Aorta (tissue), 5 donors: ENCODE measurements at places on chromosomes 16 and 17. TPM values are rescaled to one million over a fixed set of nuclear protein-coding genes. Genes with fewer than 3 reads are reported as not detected.

- DNase-seq: no peak
Observed at GRCh38 chr17:63314761-63315160, 131.3 kb downstream of the CYB561 start.

Gene VASN
- total RNA-seq: 67.0 TPM

Gene TBC1D3H
- total RNA-seq: not detected

Gene RNF227
- total RNA-seq: 1.9 TPM

GRCh38 chr16:30895627-30896260, 670 bp upstream of the CTF1 start:
- DNase-seq: no peak

GRCh38 chr17:3712811-3713463, 10.8 kb upstream of the HASPIN start:
- DNase-seq: no peak

DNA sequence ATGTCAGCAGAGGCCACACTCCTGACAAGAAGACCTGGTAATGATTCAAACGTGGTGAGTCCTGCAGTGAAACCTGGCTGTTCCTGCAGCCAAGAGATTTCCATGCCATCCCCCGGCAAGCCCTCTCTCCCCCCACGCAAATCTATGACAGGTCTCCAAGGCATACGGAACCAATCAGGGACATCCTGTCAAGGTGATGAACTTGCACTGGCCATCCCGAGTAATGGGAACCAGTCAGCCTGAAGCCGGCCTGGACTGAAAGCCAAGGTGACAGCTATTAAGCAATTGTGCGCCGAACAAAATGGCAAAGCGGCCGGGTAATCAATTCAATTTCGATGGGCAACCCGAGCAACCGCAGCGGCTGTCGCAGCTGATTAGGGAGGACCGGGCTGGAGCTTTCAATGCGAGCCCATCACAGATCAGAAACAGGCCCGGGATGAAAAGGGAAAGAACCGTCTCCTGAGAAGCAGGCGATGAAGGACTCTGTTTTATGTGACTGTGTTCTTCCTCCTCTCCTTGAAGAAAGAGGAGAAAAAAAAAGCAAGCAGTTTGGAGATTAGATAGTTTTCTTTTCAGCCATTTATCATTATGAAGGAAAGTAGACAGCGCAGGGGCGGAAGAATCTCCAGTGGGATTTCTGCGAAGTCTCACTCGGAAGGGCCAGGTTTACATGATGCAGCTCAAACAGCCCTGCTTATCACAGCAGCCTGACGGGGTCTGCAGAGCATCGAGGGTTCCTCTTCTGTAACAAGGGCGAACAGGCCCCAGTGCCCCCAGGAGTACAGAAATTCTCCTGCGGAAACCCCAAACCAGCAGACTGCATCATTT, 35.2 kb downstream of the TBX4 start:
- peak; percentile 38 for DNase-seq

- DNase-seq: peak; percentile 82
Observed at GRCh38 chr17:76714822-76715495, 4.2 kb upstream of the MXRA7 start.

Gene C17orf113
- total RNA-seq: 0.96 TPM

GRCh38 chr16:27739606-27740357, 189.8 kb downstream of the KATNIP start:
- DNase-seq: no peak

Gene MTSS2
- 87.4 TPM for total RNA-seq

DNA sequence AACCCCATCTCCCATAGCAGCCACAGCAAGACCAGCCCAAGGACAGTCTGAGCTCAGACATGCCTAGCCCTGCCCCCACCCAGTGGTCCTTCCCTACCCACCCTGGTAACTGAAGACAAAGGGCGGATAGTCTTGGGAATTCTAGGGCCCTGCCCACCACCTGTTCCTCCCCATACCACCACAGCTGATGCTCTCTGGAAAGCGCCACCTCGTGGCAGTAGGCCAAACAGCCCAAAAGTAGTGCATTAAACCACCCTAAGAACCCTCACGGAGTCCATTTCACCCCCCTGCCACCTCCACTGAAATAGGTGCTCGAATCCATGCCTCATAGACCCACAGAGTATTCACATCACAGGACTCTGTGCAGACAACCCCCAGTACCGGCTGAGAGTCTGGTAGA, 1021.4 kb downstream of the CDH8 start:
- no peak for DNase-seq

DNA sequence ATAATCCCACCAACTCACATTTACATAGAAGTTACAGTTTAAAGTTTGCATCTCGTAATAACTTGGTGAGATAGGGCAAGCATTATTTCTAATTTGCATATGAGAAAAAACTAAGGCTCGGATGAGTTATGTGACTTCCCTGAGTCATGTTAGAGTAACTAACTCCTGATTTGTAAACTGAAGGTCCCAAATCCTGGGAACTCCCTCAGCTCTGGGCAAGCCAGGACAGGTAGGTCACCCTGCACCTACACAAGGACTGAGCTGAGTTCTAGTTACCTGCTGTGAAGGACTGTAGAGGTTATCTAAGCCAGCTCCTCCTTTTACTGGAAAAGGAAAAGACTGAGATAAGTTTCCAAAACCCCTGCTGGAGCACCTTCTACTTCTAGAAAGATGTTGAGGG, 92.1 kb upstream of the HLF start:
- DNase-seq: no peak

- peak; percentile 71 for DNase-seq
Observed at GRCh38 chr17:59846394-59847165, 46.2 kb downstream of the TUBD1 start.

Gene CCL2
- total RNA-seq: 114 TPM

DNA sequence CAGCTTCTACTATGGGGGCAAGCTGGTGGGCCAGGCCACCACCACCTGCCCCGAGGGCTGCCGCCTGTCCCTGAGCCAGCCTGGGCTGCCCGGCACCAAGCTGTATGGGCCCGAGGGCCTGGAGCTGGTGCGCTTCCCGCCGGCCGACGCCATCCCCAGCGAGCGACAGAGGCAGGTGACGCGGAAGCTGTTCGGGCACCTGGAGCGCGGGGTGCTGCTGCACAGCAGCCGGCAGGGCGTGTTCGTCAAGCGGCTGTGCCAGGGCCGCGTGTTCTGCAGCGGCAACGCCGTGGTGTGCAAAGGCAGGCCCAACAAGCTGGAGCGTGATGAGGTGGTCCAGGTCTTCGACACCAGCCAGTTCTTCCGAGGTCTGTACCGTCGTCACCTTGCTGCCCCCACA, 19.5 kb downstream of the IRF8 start:
- no peak for DNase-seq

DNA sequence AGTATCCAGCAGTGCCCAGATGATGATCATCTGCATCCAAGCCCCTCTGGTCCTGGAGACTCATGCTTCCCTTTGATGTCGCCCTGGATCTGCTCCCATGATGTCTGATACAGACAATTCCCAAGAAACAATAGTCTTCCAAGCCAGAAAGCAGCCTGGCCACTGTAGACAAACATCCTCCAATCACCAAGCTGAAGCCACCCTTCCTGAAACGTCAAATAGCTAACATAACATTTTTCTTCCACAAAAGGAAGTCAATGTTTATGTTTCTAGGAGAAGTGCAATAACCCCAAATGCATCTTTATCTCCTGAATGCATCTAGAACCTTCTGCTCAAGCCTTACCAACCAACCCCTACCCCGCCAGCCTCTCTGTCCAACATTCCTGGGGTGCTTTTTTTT, 1.2 kb upstream of the DPEP2 start:
- DNase-seq: no peak

- DNase-seq: no peak
Observed at GRCh38 chr16:12651765-12652512, 151.7 kb downstream of the CPPED1 start.

DNA sequence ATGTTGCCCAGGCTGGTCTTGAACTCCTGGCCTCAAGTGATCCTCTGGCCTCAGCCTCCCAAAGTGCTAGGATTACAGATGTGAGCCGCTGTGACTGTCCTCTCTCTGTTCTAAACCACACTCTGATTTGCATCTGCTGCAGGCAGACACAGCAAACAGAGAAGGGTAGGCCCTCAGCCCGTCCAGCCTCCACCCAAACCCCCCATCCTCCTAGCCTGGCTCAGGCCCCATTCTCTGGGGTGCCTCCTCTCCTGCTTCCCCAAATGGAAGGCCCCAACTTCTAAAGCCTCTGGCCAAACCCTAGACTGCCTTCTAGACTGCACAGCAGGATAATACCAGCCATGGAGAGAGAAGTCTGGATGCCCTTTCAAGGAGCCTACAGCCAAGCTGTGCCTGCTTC, 4.1 kb upstream of the GFAP start:
- DNase-seq: peak; percentile 4

DNA sequence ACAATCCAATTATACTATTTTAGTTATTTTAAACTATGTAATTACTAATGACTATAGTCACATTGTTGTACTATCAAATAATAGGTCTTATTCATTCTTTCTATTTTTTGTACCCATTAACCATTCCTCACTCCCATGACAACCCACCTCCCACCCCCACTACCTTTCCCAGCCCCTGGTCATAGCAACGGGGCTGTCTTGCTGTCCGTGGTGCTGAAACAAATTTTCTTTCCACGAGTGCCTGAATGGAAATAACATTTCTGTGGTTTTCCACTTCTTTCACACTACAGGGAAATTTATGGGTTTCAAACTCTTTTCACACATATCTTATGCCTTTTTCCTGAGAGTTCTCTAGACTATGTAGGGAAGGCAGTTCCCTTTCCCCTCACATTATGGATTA, 326.6 kb downstream of the PHKB start:
- DNase-seq: no peak

DNA sequence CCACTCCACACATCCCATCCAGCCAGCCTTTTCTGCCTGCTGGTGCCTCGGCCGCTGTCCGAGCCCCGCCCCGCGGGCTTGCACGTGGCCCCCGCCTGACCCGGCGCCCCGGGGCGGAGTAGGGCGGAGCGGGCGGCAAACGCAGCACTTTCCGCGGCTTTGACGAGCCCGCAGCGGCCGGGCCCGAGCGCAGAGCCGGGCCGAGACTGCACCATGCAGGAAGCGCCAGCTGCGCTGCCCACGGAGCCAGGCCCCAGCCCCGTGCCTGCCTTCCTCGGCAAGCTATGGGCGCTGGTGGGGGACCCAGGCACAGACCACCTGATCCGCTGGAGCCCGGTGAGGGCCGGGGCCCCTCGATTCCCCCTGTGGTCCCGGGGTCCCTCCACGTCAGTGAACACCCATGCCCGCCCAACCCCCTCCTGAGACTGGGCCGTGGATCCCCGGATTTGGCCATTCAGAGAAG, at the start of gene HSF4:
HSF4 (plus strand) TSS at position 147 of the 463 bp plus-strand sequence; CDS start at position 214, 67 bp downstream.
- DNase-seq: peak; percentile 83

DNA sequence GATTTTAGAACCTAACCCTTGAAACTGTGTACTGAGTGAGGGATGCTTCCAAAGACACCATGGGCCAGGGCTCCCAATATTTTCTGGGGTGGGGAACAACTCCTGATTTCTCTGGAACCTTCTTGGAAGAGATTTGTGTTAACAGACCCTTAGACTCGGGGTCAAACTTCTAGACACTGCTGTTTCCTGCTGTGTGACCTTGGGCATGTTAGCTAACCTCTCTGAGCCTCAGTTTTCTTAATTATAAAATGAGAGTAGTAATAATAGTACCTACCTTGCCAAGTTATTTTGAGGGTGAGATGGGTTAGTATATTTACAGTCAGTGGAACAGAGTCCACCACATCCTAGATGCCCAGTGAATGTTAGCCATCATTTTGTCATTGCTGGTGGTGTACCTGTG, 18.8 kb downstream of the POLR3E start:
- no peak for DNase-seq

Gene PERCC1
- total RNA-seq: not detected

GRCh38 chr17:48174833-48175523, 67.4 kb downstream of the SNX11 start:
- DNase-seq: no peak

GRCh38 chr17:40038882-40039513, 15.2 kb downstream of the MED24 start:
- peak; percentile 85 for DNase-seq

- no peak for DNase-seq
Observed at GRCh38 chr16:750485-750884, 9.7 kb upstream of the CIAO3 start.

Gene CCL16
- 1.9 TPM for total RNA-seq

Gene HYDIN
- total RNA-seq: 4.8 TPM

- no peak for DNase-seq
Observed at GRCh38 chr17:66386498-66387351, 84.3 kb downstream of the PRKCA start.

GRCh38 chr16:57795431-57795878, 6.8 kb downstream of the KIFC3 start:
- DNase-seq: no peak

Gene WNK4
- 0.19 TPM for total RNA-seq

- peak; percentile 81 for DNase-seq
Observed at GRCh38 chr17:75078284-75079022, 9.3 kb upstream of the SLC16A5 start.

DNA sequence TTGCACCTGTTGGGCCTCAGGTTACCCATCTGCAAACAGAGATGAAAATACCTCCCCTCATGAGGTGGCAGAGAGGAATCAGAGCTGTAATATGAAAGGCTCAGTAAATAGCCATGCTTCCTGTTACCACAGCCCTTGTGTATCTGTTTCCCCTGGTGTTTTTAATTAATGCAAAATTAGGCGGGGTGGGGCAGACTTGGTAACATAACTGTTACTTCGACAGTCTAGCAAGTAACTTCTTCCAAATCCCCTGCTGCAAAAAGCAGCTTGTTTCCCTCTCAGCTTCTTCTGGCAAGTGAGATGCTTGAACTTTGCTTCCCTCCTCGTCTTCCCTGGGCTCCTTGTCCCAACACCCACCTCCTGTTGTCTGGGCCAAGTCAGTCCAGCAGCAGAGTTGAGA, 381.5 kb downstream of the CPPED1 start:
- DNase-seq: no peak

Gene ZNF385C
- total RNA-seq: not detected

Gene USH1G
- not detected for total RNA-seq

Gene UTS2R
- not detected for total RNA-seq

DNA sequence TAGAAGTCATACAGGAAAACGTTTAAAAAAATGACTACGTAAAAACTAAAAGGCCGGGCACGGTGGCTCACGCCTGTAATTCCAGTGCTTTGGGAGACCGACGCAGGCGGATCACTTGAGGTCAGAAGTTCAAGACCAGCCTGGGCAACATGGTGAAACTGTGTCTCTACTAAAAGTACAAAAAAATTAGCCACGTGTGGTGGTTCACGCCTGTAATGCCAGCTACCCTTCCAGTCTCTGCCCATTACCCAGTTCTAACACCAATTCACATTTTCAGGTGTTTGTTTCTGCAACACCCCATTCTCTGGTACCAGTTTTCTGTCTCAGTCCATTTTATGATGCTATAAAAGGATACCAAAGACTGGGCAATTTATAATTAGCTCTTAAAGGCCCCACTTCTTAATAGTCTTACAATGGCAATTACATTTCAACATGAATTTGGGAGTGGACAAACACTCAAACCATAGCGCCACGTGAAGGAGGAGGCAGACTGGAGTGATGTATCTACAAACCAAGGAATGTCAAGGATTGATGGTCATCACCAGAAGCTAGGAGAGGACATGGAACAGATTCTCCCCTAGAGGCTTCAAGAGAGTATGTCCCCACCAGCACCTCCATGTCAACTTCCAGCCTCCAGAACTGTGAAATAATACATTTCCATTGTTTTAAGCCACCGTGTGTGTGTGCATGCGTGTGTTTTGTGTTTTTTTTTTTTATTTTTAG, 791 bp upstream of the C17orf75 start:
- no peak for DNase-seq

Gene CCDC40
- total RNA-seq: 11.3 TPM

Gene EVI2B
- total RNA-seq: 12.7 TPM
